Caco-2 (cell line): ENCODE measurements at places on chromosomes 1 and 21.

- no peak for DNase-seq
These were observed 346.2 kb downstream of the BARHL2 start for GRCh38 chr1:90370686-90371447.

DNA sequence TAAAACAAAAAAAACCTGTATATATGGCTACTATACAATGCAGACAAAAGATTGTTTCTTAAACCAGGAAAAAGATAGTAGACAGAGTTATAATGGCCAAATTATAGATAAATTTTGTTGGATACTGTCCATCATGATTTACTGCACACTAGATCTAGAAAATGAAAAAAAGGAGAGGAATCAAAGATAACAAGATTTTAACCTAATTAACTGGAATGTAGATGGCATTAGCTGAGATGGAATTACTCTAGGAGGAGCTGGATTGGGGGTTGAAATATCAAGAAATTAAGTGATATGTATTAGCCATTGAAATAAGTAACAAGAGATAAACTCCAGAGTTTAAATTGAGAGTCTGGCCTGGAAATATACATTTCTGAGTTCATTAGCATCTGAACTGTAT, 1489.1 kb downstream of the PLA2G4A start:
- no peak for DNase-seq

DNA sequence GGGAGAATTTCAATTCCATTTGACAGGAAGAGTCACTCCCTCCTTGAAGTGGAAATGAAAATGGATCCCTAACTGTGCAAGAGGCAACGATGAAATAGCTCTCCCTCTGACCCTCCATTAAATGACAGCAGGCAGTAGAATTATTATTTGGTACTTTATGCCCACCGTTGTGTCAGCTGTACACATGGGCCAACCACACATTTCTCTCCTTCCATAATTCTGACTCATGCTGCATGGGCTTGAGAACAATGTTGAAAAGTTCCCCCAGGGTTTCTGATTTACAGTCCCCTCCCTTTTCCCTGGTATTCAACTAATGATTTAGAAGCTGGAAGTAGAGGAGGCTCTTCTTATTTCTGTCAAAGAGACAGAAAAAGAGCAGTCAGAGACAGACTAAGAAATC, 103.5 kb downstream of the RGS7 start:
- DNase-seq, result no peak

DNA sequence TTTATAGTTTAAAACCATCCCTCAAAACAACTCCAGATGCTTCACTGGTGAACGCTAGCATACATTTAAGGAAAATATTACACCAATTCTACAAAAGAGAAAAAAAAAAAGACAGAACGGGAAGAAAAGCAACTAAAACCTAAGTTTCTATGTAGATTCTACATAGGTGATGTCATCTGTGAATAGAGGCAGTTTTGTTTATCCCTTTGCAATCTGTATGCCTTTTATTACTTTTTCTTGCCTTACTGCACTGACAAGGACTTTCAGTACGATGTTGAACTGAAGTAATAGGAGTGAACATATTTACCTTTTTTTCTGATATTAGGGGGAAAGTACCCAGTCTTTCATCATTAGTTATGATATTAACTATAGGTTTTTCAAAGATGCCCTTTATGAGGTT, 101.7 kb upstream of the HAO2 start:
- no peak for DNase-seq

GRCh38 chr1:187928696-187929095, 1099.9 kb downstream of the PLA2G4A start:
- DNase-seq, result no peak

DNA sequence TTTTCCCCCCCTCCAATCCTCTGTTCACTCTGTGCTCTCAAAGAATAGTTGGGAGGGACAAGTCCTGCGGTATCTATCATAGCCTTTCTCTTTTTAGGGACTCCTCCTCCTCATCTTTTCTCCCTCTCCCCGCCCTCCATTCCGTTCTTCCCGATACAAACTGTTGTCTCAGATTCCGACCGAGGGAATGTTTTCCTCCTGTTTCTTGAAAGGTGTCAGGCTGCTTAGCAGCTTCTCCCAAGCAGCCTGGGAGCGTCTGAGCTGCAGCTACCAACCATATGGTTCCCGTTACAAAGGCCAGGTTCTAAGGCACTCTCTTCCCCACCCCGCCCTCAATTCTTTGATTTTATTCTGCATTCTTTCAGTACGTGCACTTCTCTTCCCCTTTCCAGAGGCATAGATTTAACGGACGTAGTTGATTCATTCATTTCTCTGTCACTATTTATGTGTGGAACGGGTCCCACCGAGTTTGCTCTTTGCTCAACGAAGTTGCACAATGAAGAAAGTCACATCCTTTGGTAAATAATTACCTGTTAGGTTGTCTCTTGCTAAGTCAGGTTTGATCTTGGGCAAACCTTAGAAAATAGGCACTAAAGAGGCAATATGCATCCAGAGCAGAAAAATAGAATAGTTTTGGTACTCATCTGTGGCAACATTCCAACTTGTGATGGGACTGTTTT, 2.8 kb downstream of the ADGRL2 start:
- DNase-seq, result no peak

- DNase-seq, result no peak
These were observed 11.4 kb downstream of the RGS5 start for GRCh38 chr1:163191301-163191700.
